Endothelial cell of umbilical vein (primary cell): ENCODE measurements at places on chromosomes 4 and X. TPM values are rescaled to one million over a fixed set of nuclear protein-coding genes. Genes with fewer than 3 reads are reported as not detected.

BANK1 gene
- total RNA-seq = 0.29 and 0.60 TPM in 2 replicates

GRCh38 chrX:20427173-20427770 is 160.6 kb upstream of the RPS6KA3 start:
- no peak overlapping the region for H3K4me3 ChIP-seq
- H3K36me3 ChIP-seq = no peaks in the 10 kb centered on the region
- no peak for DNase-seq
- H3K4me1 ChIP-seq = no peaks in the 10 kb centered on the region

DNA sequence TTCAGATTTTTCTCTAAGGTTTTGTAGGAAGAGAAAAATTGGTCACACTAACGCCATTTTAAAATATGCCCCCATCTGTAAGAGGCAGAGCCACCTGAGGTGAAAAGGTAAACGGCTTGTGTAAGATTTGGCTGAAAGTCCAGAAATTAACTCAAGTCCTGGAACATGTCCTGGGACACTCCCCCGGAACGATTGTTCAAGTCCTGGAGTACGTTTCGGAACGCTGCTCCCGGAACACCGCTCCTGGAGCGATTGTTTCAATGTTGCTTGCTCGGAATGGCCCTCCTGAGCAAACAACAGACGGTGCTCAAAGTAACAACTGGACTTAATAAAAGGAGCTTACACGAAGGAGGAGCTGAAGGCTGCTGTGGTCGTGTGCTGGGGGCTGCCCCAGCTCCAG is 796.5 kb upstream of the SLIT2 start:
- no peak overlapping the region for H3K4me3 ChIP-seq
- H3K27me3 ChIP-seq = no peaks in the 10 kb centered on the region
- no peak overlapping the region for H3K27ac ChIP-seq
- no peaks in the 10 kb centered on the region for H3K36me3 ChIP-seq
- H3K4me1 ChIP-seq = no peaks in the 10 kb centered on the region

- H3K4me3 ChIP-seq = no peak overlapping the region
- peak; percentile 53 for DNase-seq
- H3K27me3 ChIP-seq = no peaks in the 10 kb centered on the region
- H3K36me3 ChIP-seq = no peaks in the 10 kb centered on the region
Measured at GRCh38 chrX:39261446-39262147, 460.3 kb downstream of the MID1IP1 start.

DNA sequence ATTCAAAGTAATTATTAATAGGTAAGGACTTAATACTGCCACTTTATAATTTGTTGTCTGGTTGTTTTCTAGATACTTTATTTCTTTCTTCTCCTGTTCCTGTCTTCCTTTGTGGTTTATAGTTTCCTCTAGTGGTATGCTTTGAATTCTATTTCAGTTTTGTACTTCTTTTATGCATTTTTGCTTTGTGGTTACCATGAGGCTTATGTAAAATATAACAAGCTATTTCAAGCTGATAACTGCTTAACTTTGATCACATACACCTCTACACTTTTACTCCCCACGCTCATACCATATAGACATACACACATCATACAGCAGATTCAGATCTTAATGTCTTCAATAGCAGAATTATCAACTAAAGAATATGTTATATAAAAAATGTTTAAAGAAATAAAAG is 192.3 kb downstream of the SCFD2 start:
- H3K4me1 ChIP-seq = no peaks in the 10 kb centered on the region
- no peak for DNase-seq
- H3K27me3 ChIP-seq = no peaks in the 10 kb centered on the region
- H3K27ac ChIP-seq = no peak overlapping the region
- H3K4me3 ChIP-seq = no peak overlapping the region

DNA sequence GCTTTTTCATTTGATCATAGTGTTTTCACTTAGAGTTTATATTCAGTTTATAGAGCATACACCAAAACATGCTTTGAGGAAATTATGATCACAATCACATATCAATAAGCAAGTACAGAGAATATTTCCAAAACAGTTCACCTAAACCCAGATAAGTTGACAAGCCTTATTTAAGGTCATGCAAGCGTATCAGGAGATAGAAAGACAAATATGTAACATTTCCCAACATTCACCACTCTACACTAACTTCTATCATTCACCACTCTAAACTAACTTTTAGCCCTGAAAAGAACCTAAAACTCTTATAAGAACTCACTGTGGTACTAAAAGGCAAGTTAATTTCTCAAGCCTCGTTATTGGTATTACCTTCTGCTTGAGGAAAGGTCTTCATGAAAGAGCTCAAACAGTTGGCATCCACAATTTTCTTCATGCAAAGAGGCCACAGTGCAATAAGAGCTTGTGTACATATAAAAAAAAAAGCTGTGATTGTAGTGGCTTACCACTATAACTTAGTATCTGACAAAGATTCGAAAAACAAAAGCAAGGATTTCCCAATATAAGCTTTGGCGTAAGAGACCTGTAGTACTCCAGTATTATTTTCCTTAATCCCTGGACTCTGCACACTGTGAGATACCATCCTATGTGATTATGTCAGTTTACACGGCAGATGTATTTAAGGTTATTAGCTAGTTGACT is 903.3 kb downstream of the STIM2 start:
- H3K36me3 ChIP-seq = no peaks in the 10 kb centered on the region
- no peaks in the 10 kb centered on the region for H3K4me1 ChIP-seq
- DNase-seq = no peak
- no peak overlapping the region for H3K27ac ChIP-seq
- no peak overlapping the region for H3K4me3 ChIP-seq

- no peaks in the 10 kb centered on the region for H3K4me1 ChIP-seq
- H3K4me3 ChIP-seq = no peak overlapping the region
- H3K27ac ChIP-seq = no peak overlapping the region
- no peaks in the 10 kb centered on the region for H3K27me3 ChIP-seq
Measured at GRCh38 chr4:164904941-164905340, 28.0 kb downstream of the APELA start.
